ENCODE measurements at places on chromosomes 3 and 15. TPM values are rescaled to one million over a fixed set of nuclear protein-coding genes. Genes with fewer than 3 reads are reported as not detected.

DNA sequence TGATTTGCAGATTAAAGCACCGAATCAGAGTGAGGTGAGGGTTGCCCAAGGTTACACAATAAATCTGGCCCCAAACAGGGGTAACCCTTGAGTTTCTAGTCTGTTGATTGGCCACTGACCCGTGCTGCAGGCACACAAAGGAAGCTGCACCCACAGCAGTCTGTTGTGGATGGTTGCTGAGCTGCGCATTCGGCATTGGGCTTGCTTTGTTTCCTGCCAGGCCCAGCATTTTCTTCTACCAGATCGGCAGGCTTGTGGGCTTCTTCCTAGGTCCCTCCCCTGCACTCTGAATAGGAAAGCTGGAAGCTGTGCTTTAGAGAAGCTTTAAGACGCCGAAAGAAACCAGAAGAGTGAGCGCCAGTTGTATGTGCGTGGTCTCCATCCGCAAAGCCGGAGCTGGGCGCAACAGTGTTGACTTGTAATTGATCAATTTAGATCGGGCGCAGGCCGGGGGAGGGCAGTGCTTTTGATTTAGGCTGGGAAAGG is 12.1 kb downstream of the B3GNT5 start:
- no peak for DNase-seq

DNA sequence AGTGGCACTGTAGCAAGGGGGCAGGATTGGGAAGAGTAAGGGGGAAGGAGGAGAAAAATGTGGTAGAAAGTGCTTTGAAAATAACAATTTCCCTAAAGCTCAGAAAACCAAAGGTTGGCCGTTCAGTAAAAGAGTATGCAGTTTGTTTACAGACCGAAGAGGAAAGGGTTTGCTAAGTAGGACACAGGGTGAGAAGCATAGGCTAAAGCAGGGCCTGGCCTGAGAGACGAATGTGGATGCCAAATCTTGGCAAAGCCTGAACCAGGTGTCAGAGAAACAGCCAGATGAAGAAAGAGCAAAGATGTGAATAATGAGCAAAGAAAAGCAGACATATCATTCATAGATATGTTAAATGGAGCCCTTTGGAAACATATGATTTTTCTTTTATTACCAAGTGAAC is 17.1 kb downstream of the NEK10 start:
- no peak for DNase-seq

GRCh38 chr3:94101860-94102259 is 39.0 kb downstream of the NSUN3 start:
- DNase-seq: no peak

DNA sequence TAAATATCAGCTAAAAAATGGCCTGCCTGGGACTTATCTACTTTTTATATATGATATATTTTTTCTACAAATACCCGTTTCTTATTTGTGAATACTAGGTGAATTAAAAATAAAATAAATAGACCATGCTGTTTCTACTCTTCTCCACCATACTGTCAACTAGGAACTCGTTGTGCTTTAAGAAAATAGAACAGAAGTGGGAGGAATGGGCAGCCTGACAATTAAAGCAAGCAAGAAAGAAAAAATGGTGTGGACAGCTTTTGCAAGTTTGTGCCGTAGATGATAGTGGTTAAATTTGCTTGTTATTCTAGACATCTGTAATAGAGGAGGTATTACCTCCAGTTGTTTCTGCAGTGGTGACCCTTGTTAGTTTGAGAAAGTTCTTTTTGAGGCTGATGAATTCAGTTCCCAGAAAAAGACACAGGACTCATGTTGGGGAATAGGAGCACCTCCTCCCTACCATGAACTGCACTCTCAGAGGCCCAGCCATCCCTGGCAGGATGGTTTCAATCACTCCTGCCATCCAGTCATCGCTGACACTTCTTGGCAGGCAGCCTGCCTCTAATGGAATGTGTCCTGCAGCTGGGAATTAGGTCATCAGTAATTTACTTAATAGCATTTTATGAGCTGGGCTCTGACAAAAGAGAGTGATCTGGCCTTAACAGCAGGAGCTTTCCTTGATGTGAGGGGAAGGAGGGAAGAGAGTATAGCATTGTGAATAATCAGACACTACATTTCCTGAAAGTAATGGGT is 105.0 kb upstream of the GAP43 start:
- DNase-seq: no peak

The PRKCD gene
- 46.7 TPM for total RNA-seq

DNA sequence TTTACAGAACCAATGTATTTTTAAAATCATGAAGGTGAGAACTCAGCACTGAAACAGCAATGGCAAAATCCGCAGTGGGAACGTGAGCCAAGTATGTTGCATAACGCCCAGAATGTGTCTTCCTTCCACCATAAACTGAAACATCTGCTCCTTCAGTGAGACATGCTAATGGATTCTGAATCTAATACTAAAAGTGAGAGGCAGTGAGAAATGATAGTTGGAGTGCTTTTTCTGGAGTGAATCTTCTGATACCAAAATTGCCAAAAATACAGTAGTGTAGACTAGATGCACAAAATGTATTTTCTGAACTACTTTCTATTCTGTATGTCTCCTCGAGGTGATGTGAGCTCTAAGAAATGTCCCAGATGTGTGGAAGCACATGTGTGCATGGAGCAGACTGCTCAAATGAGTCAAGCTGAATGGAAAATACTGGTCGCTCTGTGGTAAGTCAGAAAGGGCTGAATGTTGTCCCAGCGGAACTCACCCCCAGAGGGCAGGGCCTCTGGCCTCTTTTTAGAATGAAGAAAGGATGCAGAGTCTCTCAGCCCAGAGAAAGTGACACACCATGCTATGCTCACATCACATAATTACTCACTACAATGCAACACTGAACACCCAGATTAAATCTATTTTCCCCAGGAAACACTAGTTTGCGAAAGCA is 73.0 kb downstream of the ATP10A start:
- no peak for DNase-seq

- DNase-seq: no peak
Measured at GRCh38 chr15:68284616-68285258, 7.2 kb downstream of the FEM1B start.

The C3orf80 gene
- not detected for total RNA-seq

The BHLHE40 gene
- 52.4 TPM for total RNA-seq

GRCh38 chr15:56475351-56475750 is 10.4 kb upstream of the MNS1 start:
- DNase-seq: no peak

GRCh38 chr3:141840737-141841544 is 35.5 kb upstream of the ATP1B3 start:
- DNase-seq: no peak

DNA sequence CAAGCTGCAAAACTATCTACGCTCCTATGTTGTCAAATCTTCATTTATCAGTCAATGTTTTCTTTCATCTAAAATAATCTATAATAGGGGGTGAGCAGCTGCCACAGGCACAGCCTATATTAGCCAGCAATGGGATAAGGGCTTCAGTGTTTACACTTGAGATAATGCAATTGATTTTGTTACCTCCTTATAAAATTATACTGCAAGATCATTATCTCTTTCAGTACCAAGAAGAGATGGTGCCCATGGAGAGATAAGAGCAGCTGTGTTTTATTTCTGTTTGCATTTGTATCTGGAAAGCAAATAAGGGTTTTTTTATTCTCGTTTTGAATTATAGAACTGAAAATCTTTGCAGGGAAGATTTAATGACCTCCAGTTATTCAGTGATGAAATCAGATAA is 68.9 kb downstream of the PLD1 start:
- DNase-seq: no peak

The SEMA3F gene
- total RNA-seq: 0.27 TPM

GRCh38 chr3:16559653-16560365 is 45.4 kb downstream of the DAZL start:
- no peak for DNase-seq

GRCh38 chr3:89787485-89787884 is 680.1 kb downstream of the EPHA3 start:
- no peak for DNase-seq

GRCh38 chr3:171548917-171549316 is 88.7 kb upstream of the TNIK start:
- DNase-seq: no peak

DNA sequence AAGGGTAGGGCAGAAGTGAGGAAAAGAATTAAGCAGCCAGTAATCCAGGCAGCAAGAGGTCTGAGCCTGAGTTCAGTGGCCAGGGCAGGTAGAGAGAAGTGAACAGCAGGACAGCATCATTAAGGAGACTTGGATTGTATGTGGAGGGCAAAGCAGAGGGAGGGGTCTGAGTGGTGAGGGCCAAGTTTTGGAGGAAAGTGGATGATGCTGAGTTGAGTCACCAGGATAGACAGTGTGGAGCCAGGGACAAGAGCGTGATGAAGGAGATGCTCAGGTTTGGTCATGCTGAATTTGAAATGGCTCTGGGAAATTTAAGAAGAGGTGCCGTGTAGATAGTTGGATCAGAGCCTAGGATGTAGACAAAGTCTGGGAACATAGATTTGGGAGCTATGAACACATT is 93.1 kb downstream of the ARHGEF26 start:
- no peak for DNase-seq

GRCh38 chr3:124802702-124803101 is 72.5 kb downstream of the UMPS start:
- DNase-seq: no peak

The NOX5 gene
- not detected for total RNA-seq

- no peak for DNase-seq
Measured at GRCh38 chr3:85821130-85821756, 862.5 kb downstream of the CADM2 start.

The FBXO40 gene
- not detected for total RNA-seq

The ARRDC4 gene
- 1.1 TPM for total RNA-seq

- DNase-seq: peak; percentile 51
Measured at GRCh38 chr15:55588070-55588814, at the start of gene PYGO1. TSS of gene PYGO1 (minus strand) at chr15:55588345. CDS start at chr15:55587883, 462 bp downstream.

DNA sequence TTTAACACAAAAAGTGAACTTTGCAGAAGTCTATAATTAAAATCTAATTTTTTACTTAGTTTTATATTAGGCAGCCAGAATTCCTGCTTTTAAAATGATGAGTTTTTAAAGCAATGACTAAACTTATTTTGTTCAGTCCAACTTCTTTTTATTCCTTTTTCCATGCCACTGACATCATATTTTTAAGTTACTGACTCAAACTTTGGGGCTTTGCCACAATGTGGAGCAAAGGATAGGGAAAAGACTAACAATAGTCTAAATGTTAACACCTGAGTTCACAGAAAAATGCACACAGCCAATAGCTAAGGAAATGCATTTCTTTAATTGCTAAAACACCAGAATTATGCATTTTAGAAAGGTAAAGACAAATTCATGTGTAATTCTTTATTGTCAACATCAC is 647.6 kb upstream of the DPPA4 start:
- no peak for DNase-seq

GRCh38 chr3:197168063-197168462 is 130.3 kb downstream of the DLG1 start:
- no peak for DNase-seq

The OR5K2 gene
- total RNA-seq: not detected

GRCh38 chr3:85567071-85567676 is 608.4 kb downstream of the CADM2 start:
- peak; percentile 30 for DNase-seq

Data from B cell (primary cell).